ENCODE measurements at places on chromosomes 4 and X.

DNA sequence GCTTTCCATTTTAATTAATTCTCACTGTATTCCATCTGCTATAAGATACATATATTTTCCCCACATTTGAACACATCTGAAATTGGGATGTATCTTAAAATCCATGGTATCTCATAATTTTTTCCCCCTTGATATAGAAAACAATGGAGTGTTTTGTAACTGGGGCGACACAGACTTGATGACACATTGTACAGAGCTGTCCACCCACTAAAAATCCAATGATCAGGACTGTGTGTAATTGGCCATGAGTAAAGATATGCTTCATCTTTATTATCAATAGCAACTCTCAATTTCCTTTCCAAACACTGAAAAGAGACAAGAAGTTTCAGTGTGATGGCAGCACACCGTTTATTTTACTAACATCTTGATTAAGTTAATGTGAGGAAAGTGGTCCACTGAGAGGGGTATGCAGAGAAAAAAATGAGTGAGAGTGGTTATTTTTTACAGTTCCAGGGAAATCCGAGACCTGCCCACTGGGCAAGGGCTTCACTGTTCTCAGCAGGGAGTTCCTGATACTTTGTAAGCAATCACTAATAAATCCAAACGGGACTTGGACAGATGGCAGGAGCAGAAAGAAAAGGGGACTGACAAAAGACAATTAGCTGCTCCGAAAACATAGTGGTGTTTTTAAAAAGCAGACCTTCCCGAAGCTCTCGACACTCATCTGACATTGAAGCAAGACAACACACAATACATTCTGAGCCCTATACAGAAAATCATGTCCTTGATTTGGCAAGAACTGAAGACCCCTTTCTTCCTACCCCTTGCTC is 149.4 kb downstream of the TSPAN5 start:
- no peak for DNase-seq

GRCh38 chrX:39638526-39638925 is 459.2 kb downstream of the BCOR start:
- DNase-seq: no peak

DNA sequence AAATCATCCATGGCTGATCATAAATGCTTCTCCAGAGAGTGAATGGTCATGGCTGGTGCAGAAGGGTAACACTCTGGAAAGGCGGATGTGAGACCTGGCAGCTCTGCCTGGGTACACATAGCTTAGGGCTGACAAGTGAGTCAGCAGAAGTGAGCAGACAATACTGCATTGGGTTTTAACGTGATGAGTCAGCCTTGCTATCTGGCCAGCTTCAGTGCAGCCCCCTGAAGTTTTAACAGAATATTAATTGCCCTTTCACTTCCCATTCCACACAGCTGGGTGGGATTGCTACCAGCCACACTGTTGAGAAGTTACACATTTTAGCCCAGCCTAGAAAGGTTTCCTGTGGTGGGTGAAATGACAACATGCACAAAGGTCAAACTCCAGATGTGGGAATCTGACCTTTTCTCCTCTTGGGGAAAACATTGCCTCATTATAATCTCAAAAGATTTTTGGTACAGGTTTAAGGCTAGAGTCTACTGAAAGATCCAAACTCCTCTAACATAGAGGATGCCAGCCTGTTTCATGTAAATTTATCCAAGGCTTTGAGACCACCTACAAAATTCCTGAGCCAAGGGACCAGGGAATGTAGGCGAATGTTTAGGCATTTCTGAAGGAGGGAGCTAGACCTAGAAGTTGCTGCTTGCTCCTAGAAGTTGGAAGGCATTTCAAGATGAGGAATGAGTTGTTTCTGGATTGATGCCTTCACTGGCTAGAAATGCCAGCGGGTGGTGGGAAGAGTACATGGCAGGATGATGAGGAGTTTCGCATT is 230.3 kb upstream of the PGRMC2 start:
- peak; percentile 89 for DNase-seq

DNA sequence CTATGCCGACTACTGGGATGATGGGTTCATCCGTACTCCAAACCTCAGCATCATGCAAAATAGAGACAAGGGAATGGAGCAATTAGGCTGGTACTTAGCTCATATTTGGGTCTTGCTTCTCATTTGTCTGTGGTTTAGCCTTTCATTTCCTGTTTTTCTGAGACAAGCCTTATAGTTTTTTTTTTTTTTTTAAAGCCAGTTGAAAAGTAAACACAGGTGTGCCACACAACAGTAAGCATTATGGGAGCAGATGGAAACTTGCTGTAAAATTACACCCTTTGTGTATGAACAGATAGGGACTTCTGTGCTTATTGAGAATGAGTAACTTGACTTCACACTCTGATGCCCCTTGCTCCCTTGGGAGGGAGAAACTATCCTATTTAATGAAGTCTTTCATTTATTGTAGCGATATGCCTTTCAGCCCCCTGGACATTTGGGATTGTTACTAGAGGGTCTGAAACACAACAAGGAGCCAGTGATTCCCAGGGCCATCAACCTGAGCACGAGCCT is 13.7 kb downstream of the RASSF6 start:
- DNase-seq: no peak

GRCh38 chr4:77931452-77932135 is 69.0 kb downstream of the MRPL1 start:
- peak; percentile 52 for DNase-seq

GRCh38 chr4:183348706-183349659 is 26.8 kb upstream of the CLDN24 start:
- peak; percentile 82 for DNase-seq

DNA sequence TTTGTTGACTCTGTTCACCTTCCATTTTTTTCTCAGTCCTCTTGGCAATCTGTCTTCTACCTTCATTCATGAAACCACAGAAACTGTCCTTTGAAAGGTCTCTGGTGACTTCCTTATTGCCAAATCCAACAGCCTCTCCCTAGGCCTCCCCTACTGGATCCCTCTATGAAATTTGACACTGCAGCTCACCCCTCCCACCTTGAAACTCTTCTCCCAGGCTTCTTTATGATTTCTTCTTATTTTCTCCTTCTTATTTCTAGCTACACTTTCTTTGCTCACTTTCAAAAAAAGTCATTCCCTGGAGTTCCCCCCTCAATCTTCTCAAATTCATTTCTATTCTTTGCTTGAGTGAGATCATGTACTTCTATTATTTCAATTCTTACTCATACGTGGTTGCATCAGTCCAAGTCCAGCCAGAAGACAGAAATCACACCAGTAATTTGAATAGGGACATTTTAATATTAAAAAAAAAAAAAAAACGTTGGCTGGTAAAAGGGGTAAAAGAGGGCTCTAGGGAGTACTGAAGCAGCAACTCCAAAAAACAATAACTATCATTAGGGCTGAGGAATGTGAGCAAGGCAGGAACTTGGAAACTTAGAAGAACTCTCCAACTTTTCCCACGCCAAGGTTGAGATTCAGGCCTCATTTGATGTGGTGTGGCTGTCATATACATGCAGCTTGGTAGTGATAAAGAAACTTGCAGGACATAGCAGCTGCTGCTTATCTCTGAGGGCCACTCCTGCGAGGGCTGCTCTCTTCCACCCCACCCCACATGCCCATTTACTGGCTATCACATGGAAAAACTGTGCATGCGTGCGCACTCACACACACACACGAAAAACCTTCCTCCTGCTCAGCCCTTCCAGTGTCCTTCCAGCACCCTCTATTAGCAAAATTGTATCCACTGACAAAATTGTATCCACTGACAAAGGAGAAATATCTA is 169.8 kb upstream of the GALNT7 start:
- no peak for DNase-seq

DNA sequence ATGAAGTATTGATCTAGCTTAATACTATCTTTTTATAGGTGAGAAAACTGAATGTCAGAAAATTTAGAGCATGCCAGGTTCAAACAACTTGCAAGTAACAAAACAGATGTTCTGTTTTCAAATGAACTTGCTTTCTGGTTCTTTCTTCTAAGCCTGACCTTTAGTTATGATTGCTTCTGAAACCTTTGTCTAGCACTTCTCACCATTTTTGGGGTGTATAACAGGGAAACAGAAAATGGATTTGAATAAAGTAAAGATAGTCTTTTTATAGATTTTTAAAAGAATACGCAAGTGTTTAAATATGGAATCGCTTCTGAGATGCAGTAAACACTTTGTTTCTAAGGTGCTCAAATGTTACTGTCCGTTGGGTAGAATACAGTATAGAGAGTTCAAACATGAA is 687.2 kb upstream of the CPEB2 start:
- no peak for DNase-seq

- no peak for DNase-seq
Measured at GRCh38 chr4:135120195-135120594, 918.6 kb upstream of the PABPC4L start.

- DNase-seq: no peak
Measured at GRCh38 chr4:52685316-52685715, 26.2 kb upstream of the USP46 start.

- DNase-seq: no peak
Measured at GRCh38 chr4:101136373-101137370, 210.7 kb downstream of the PPP3CA start.

- no peak for DNase-seq
Measured at GRCh38 chr4:76723924-76724323, 174.0 kb downstream of the SOWAHB start.

GRCh38 chrX:71578253-71579135 is at the start of gene GCNA:
Gene GCNA, plus strand, starts transcription at chrX:71578437. Its CDS starts 2,385 bp downstream, at chrX:71580822.
- no peak for DNase-seq

DNA sequence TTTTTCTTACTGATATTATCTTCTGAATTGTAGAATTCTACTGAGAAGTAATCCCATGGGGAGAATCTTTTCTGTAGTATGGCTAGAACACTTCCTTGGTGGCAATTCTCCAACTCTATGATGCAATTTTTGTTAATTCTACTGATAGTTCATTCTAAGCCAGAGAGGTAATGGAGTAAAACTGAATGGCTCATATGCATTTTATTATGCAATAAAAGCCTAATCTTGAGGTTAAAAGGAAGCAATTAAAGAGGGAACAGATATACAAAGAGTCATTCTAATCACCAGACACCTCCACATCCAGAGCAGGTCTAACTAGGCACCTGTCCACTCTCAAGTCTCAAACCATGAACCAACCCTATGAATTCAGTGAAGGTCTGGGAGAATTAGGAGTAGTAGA is 9.7 kb downstream of the RAP2C start:
- DNase-seq: no peak

DNA sequence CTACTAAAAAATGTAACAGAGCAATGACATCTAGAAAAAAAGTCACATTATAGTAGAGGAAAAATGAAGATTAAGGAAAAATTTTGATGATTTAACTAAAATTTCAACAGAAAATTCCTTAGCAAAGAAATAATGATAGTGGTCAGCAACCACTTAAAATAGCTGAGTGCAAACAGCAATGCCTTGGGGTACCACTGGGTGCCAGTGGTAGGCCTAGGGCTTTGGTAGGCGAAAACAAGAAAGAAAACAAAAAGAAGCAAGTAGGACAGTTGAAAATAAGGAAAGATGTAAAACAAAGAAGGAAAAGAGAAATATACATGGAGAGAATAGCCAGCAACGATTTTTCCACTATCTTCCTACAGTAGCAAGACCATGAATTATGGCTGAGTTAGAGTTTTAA is 313.5 kb upstream of the IRS4 start:
- DNase-seq: peak; percentile 8

GRCh38 chr4:40630335-40631021 is 814 bp upstream of the RBM47 start:
- DNase-seq: no peak

GRCh38 chr4:40243386-40243948 is 46.6 kb downstream of the RHOH start:
- DNase-seq: no peak

GRCh38 chr4:102819588-102820365 is 7.6 kb downstream of the UBE2D3 start:
- no peak for DNase-seq

DNA sequence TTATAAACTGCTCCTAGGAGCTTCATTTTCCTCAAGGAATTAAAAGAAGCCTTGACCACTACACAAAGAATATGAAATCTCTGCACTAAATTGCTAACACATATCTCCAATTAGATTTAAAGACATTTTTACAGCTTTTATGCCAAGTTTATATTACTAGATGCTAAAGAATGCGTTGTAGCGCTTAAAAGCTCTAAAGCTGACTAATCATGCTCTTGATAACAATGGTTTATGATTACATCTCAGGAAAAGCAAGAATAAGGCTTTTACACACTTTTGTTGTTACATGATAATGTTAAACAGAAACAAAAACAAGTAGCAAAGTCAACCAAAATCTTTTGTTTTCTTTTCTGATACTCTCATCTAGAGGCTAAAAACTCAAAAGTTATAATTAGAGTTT is 44.7 kb downstream of the SLC10A7 start:
- DNase-seq: no peak

DNA sequence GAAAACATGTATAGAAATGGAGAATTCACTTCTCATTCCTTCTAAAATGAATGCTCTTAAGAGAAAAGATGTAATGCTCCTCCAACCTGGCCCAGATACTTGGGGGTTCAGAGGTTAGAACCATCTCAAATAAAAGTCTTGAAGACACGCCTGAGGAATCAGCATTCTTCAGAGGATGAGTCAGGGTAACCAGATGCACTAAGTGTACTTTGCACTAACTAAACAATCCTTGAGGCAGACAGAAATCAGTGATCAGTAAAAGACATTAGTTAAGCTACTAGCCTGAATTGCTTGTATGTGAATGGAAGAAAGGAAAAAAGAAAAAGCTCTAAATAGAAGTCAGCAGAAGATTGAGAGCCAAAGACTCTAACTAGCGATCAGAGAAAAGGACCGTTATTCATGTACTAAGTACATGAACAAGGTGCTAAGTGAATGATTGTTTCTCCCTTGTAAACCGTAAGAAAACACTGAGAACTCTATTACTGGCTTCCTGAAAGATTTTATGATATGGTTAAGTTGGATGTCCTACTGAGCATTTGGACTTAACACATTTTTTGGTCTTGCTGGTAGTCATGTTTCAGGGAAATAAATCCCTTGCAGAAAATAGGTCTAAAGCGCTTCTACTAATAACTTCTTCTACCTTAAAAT is 738.3 kb downstream of the STPG2 start:
- DNase-seq: no peak

DNA sequence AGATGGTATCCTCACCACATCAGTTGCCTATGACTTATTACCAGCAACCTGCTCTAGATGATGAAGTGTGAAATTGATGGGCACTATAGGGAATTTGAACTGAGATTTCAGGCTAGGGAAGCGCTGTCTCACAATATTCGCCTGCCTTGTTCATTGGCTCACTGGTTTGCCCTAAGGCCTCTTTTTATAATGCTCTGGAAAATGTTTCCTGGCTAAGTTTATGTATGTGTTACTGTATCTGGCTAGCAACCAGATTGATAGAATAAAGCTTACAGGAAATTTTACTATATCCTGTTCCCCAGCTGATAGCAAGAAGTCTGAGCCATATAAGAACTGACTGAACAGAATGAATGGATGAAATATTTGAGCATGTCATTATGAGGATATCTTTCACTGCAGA is 71.6 kb downstream of the GSTCD start:
- no peak for DNase-seq

DNA sequence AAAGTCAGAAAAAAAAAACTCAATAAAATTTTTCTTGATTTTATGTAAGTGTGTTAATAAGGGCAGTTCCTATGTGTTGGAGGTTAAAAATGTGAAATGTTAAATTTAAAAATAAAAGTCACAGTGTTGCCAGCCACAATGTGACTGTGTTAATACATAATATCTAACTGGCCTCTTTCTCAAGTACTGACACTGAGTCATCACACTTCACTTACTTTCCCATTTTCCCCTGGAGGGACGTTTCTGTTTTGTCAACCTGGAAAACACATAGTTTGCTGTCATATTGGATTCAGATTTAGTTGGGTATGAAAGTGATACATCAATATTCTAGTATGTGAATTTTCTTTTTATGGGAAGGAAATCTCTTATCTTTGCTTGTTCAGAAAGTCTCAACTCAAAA is 46.4 kb downstream of the ARHGEF38 start:
- DNase-seq: no peak

- no peak for DNase-seq
Measured at GRCh38 chrX:148609515-148610327, 109.3 kb downstream of the AFF2 start.
